NCI-H748 treated with DMSO at 0.1 percent for 48 hours (cell line): ENCODE measurements at places on chromosomes 3 and 15.

DNA sequence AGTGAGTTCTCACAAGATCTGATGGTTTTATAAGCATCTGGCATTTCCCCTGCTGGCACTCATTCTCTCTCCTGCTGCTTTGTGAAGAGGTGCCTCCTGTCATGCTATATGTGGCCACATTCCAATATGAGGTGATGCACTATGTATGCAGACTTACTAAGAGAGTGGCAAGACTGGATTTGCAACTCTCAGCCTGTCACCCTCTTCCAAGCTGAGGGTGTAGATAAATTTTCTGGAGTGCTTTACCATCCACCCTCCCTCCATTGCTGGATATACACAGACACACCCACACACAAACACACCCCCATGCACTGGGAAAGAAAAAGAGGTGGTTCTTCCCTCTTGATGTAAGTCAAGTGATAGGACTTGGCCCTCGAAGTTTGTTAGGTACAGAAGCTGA, 30.2 kb upstream of the CHMP2B start:
- DNase-seq, result peak; percentile 6

DNA sequence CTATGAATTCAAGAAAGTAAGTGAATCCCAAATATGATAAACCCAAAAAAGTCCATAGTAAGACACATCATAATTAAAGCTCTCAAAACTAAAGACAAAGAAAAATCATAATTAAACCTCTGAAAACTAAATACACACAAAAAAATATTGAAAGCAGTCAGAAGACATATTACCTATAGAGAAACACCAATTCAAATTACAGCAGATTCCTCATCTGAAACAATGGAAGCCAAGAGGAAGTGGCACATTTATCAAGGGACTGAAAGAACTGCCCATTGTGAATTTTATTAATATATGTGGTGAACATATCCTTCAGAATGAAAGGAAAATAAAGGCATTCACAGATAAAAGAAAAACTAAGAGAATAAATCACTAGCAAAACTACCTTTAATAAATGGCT, 128.2 kb downstream of the SCAPER start:
- no peak for DNase-seq

DNA sequence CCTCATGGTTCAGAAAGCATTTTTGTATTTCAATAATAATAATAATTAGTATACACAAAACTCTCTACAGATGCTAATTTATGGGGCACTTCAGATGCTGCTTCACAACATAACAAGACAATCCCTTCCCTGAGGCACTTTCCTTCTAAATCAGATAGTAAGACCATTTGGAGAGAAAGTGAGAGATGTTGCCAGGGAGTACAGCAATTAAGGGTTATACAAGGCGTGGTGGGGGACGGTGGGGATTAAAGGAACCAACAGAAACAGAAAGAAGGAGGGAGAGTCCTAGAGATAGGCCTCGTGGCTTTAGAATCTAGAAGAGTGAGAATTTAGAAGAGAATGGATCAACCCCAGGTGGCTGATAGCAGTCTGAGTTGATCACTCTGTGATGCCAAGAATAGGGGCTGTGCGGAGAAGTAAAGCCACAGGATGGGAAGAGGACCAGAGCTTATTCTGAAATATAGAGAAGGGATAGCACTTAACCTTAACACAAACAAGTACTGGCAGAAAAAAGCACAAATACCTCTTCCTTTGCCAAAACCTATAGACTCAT, 76.9 kb downstream of the ETFA start:
- DNase-seq, result no peak

GRCh38 chr3:197019021-197019420, 10.6 kb downstream of the MELTF start:
- no peak for DNase-seq

DNA sequence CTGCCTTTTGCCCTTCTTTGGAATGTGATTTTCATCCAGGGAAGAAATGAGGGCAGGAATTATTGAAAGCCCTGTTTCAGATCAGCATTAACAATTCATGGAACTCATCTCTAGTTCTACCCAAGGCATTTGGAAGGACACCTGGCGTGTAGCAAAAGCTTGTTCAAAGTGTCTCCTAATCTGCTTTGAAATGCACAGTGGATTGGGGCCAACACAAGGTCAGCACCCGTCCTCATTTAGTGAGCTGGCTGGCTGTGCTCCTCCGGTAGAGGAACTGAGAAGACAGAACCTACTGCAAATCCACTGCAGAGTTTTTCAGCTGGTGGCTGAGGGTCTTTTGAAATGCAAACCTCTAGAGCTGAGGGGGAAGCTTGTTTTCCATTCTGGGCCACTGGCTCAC, 141.6 kb upstream of the STT3B start:
- no peak for DNase-seq

DNA sequence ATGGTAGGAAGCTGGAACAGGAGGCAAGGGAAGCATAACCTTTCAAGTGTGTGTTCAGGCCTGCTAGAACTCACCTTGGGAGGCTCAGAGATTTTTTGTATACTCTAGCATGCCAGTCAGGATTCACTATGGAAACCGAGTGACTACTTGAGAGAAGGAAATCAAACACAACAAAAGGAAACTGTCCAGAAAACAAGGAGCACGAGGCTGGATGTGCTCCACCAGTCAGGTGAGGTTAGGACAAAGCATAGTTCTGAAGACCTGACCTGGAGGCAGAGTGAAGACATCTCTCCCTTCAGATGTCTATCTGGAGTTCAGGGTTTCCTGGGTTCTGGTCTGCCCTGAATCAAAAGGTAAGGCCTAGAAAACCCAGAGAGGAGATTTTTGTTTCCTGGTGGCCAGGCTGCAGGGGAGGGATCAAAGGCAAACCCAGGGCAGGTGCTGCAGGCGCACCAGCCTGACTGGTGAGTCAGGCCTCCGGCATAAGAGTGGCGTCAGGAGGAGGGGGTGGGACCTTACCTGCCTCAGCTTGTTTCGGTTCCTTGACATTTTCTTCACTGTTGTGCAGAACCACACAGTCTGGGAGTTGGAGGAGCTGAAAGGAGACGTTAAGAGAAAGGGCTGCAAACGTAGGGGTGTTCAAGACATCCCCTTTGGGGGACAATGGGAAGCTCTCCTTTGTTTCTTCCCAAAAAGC, 52.2 kb upstream of the OSBPL11 start:
- DNase-seq, result no peak

DNA sequence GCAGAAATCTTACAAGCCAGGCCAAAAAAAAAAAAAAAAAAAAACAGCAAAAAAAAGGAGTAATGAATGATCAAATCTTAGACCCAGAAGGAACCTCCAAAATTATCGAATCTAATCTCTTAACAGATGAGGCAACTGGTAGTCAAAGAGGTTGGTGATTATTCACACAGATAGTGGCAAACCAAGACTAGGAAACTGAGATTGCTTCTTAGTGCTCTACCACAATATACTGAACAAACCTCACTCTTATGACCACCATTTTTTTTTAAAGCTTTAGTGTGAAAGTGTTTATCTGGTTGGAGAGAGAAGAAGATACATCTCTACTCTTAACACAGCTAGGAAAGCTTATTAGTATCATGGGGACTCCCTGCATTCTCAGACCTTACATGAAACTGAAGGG, 17.3 kb downstream of the ATOSA start:
- DNase-seq, result no peak

GRCh38 chr15:95839367-95839782, 491.1 kb upstream of the NR2F2 start:
- no peak for DNase-seq

GRCh38 chr15:89775815-89776214, 317 bp upstream of the MESP2 start:
- DNase-seq, result no peak

DNA sequence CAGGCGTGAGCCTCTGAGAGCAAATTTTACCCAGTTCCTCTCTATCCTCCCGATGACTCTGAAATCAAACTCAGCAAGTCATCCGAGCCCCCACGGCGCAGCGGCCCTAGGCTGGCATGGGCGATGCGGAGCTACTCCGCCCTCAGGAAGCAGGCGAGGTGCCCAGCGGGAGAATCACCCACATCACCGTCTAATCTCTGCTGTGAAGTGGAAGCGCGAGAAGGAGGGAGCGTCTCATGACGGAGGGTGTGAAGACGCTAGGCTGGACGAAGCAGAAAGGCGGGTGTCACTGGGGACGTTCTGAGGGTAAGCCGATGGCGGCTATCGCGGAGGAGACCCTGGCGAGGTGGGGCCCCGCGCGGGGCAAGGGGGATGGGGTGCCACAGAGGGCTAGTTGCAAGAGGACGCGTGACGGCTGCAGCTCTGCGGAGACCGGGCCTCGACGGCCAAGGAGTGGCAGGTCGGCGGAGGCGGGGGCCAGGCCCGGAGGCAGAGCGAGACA, 9.1 kb upstream of the GNAI2 start:
- no peak for DNase-seq

DNA sequence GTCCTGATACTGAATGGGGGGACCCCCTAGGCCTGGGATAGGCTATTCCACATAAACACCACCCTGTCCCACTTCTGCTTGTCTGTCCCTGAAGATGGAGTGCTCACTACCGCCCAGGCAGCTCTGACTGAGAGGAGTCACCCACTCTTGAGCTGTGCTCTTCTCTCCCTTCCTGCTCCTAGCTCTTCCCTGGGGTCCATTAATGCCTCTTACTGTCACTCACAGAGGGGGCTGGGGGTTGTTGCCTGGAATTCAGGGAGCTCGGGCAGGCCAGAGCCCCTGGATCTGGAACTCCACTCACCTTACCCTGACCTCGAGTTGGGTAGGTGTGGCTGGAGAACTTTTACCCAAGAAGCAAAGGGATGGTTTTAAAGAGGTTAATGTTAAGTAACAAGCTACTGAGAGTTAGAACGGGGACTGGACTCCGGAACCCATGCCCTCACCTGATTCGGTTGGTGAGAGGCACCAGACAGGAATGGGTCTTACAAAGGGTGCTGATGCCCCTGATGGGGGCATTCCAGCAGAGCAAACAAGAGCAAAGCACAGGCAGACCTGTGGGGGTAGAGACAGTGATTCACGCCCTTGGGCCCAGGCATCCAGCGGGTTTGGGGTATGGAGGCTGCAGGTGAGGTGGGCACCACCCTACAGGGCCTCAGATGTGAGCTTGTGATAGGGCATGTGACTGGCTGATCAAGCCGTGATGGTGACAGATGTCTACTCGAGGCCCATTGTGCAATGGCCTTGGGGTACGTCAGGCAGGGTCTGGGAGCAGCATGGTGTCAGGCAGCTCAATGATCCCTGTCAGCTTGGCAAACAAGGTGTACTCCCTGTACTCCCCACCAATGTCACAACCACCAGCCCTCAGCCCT, 5.4 kb downstream of the NBEAL2 start:
- no peak for DNase-seq

DNA sequence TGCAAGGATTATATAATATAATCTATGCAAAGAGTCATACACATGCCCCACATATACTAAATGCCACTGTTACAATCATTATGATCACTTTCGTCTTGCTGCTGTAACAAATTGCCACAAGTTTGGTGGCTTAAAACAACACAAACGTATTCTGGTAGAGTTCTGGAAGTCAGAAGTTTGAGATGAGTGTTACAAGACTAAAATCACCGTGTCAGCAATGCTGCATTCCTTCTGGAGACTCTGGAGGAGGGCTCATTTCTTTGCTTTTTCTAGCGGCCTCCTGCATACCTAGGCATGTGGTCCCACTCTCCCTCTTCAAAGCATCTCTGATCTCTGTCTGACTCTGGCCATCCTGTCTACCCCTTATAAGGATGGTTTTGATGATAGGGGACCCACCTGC, 1.4 kb upstream of the CCDC174 start:
- DNase-seq, result no peak

- no peak for DNase-seq
Observed at GRCh38 chr3:29643034-29643425, 362.2 kb downstream of the RBMS3 start.

DNA sequence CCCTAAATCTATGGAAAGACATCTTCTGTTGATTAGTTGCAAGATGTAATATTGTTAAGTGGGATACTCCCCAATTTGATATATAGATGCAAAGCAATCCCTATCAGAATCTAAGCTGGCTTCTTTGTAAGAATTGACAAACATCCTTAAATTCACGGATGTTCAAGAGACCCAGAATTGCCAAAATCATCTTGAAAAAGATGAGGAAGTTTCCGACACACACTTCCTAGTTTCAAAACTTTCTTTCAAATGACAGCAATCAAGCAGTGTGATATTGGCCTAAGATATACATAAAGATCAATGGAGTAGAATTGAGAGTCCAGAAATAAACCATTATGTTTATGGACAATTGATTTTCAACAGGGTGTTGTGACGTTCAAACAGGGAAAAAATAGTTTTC, 383.6 kb downstream of the LPP start:
- no peak for DNase-seq

DNA sequence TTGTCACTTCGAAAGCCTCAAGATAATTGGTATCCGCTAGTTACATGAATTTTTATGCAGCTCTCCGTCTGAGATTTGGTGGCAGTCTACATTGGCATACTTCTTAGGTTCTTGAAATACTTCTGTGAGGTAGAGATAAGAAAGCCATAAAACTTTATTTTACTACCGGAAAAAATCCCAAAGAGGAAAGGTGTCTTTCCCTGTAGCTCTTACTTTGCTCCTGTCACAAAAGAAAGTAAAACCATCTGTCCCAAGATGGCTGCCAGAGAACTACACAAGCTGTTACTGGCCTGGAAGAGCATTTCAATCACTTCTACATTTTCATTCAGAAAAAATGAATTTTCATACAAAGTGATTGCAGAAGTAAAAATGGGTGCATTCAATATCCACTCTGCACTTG, 214.8 kb upstream of the ST8SIA2 start:
- DNase-seq, result no peak

DNA sequence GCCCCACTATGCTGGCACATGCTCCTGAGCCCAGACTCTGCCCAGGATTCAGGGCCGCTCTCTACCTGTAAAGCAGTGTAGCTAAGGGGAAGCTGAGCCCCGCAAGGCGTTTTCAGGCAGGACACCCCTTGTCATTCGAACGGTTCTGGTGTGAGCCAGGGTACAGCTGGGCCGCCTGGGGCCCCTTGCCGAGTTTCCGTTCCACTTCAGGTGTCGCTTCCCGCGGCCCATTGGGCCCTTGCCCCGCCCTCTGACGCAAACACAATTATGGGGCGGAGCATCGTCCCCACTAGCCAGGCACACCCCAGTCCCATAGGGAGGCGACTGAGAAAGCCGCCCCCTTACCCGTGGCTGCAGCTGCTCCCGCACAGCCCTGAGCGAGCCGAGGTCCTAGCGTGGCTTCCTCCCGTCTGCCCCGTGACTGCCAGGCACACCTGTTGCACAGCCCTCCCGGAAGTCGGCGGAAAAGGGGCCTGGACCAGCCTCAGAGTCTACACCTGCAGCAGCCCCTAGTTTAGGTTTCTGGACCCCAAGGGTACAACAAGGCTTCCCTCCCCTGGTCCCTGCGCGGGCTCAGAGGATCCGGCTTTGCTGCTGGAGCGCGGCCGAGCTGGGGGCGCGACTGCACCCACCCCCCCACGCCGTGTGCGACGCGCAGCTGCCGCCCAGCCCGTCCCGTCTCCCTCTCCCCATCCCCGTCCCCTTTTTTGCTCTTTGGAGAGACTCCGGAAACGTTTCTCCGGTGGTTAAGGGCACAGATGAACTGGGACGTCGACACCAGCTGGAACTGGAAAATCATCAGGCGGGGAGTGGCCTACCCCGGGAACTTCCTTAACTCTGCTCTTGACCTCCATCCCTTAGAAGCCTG, at the start of gene PLSCR2:
Gene PLSCR2 (minus strand): TSS at position 412 of the 868 bp plus-strand sequence. CDS start 9,657 bp downstream, outside the sequence.
- no peak for DNase-seq

GRCh38 chr3:134809427-134810051, 14.5 kb downstream of the EPHB1 start:
- peak; percentile 36 for DNase-seq
